ENCODE measurements at places on chromosomes 7 and 10.
A peak's percentile ranks its signal among the peaks of the same experiment; 100 is the strongest.

DNA sequence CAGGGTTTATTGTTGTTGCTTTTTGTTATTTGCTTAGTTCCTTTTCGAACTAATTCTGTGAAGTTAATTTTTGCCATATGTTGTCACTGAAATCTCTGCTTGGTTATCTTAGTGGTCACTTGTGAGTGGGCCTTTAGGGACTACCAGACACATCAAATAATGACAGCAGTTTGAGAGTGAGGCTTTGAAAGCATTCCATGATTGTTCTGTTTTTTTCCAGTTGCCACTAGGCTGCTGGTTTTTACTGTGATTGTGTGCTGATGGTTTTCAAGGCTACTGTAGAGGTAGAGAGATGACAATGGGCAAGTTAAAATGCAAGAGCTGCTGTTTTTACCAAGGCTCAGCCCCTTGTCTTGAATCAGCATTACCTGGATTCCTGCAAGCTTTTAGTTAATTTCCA, 20.0 kb downstream of the SEPTIN7 start:
- no peak for DNase-seq

DNA sequence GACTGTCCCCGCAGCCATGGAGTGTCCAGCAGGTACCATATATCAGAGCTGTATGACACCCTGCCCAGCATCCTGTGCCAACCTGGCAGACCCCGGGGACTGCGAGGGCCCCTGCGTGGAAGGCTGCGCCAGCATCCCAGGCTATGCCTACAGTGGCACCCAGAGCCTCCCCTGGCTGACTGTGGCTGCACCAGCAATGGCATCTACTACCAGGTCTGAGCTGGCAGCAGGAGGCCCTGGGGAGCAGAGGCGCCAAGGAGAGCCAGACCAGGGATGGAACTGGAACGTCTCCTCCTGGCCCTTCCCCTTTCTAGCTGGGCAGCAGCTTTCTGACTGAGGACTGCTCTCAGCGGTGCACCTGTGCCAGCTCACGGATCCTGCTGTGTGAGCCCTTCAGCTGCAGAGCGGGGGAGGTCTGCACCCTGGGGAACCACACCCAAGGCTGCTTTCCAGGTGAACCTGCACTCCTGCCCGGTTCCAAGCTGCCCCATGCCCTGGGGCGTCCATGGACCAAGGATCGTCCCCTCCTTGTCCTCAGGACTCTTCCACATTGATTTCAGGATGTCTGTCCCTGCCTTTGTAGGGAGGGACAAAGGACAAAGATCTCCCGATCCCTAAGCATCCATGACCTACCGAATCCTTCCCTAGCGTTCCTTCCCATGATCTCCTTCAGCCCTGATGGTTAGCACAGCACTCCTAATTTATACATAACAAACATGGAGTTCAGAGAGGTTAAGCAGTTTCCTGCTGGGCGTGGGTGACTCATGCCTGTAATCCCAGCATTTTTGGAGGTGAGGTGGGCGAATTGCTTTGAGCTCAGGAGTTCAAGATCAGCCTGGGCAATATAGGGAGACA, 33.3 kb downstream of the EPHB4 start:
- DNase-seq = no peak

DNA sequence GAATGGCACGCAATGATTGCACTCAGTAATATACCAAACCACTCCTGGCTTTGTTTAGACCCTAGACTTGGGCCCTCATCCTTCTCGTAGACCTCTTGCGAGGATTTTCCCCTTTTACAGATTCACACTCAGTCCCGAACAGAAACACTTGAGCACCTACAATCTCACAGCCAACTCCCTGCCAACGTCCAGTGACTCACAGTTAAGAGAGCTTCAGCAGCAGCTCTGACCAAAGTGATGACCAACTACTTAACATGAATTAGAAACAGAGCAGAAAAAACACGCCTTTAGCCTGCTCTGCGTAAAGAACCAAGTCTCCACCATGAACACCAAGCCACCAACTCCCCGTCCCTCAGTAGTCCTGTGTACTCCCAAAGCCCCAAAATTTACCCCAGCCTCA, 2.2 kb downstream of the DNAJC30 start:
- no peak for DNase-seq

GRCh38 chr10:44240584-44241205, 144.2 kb downstream of the CXCL12 start:
- no peak for DNase-seq

DNA sequence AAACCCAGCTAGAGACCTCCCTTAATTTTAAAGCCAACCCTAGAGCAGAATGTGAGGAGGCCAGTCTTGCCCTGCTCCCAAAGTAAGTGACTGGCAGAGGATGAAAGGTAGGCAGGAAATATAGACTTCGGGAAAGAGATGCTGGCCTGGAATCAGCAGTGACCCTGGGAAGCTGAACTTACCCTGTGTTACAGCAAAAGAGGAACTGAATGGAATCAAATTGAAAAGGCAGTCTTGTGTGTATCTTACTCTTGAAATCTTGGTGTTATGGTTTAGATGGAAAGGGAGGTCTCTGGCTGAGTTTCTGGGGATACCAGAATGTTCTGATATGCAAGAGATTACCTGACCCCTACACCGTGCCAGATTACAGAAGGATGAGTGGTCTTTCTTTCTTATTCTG, 7.9 kb upstream of the CFAP43 start:
- no peak for DNase-seq

- DNase-seq = no peak
Observed at GRCh38 chr7:101466871-101467270, 104.2 kb downstream of the COL26A1 start.

GRCh38 chr10:63528084-63528744, 7.0 kb downstream of the REEP3 start:
- no peak for DNase-seq

DNA sequence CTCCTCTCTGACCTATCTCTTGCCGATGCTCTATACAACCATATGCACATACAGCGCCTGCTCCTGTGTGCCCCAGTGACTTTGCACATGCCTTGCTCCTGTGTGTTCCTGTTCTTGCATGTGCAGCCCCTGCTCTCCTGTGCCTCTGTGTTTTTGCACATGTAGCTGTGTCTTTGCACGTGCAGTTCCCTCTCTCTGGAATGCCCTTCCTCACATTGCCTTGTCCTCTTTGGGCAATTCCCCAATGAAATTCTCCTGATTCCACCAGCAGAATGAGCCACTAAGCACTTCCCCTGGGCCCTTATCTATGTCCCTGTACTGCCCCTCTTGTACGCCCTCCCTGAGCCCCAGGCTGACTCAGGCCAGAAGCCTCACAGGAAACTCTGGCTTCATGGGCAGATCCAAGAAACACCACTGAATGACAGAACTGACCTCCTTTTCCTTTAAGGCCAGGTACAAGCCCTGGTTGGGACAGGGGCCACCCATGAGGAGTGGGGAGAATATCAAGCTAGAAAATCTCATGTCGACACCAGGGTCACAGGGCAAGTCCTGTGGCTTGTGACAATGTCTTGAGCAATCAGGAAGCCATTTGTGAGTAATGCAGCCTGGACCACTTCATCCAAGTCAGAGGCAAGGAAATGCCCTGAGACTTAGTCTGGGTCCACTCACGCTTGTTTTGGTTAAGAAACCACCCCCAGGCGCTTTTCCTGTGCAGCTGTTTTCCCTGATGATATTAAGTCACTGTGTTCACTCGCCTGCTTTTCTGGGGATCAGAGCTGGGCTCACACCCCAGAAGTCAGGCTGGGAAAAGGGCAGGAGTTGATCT, 1.9 kb upstream of the ARHGAP22 start:
- DNase-seq = no peak

DNA sequence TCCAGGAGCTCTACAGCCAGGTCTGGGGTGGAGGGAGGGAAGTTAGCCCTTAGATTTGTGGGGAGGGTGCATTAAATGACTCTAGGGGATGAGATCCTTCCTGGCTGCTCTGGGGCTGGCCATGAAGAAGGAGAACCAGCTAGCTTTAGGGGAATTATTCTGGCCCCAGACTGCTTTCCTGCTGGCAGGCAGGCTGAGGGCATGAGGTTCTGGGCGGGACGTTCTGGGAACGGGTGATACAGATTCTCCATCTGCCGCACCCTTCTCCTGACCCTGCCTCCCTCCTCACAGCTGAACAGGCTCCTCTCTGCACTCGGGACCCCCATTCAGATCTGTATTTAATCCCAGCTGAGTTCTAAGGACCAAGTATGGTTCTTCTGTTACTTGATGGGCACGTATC, 23.9 kb downstream of the GOLGA7B start:
- no peak for DNase-seq

- DNase-seq = no peak
Observed at GRCh38 chr10:86265236-86265894, 101.2 kb downstream of the GRID1 start.

DNA sequence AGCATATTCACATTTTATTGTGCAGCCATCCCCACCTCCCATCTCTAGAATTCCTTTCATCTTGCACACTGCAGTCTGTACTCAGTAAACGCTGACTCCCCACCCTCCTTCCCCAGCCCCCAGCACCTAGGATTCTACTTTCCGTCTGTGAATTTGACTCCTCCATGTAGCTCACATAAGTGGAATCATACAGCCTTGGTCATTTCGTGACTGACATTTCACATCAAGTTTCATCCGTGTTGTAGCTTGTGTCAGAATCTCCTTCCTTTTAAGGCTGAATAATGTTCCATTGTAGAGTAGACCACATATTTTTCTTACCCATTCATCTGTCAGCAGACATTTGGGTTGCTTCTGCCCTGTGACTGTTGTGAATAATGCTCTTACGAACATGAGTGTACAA, 26.2 kb upstream of the TCERG1L start:
- DNase-seq = no peak

GRCh38 chr7:115070311-115070710, 148.4 kb downstream of the MDFIC start:
- DNase-seq = no peak

DNA sequence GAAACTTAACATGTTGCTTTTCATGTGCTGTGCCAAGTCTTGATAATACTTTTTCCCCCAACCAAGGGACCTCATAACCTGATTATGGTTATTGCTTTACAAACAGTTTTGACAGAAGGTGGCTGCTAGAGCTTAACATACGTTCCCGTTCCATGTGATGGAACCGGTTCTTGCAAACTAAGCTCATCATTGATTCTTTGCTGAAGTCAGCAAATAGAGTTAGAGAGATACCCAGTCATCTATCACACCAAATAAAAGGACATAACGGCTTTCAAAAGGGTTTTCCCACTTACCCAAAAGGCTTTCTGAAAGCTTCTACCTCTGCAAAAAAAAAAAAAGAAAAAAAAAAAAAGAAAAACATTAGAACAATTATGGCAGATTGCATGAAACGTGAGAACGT, 230.3 kb upstream of the MDFIC start:
- DNase-seq = no peak

DNA sequence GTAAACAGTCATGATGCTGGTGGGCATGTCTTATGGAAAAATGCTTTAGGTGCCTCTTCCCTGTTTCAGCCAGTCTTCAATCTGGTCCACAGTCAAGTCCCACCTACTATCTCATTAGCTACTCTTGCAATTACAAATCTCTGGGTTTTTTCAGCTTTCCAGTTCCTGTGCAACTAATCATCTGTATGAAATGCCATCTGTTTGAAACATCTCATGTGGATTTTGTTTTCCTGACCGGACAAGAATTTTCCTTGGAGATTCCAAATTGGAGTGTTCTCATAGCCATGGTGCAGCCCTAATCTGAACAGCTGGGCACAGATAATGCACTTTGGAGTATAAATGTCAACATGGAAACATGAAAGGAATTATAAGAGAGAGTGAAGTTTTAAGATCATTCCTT, 41.3 kb upstream of the CALN1 start:
- no peak for DNase-seq

- no peak for DNase-seq
Observed at GRCh38 chr7:35781200-35781701, 19.6 kb upstream of the SEPTIN7 start.

- DNase-seq = peak; percentile 46
Observed at GRCh38 chr10:69901628-69902505, 100.2 kb downstream of the COL13A1 start.

DNA sequence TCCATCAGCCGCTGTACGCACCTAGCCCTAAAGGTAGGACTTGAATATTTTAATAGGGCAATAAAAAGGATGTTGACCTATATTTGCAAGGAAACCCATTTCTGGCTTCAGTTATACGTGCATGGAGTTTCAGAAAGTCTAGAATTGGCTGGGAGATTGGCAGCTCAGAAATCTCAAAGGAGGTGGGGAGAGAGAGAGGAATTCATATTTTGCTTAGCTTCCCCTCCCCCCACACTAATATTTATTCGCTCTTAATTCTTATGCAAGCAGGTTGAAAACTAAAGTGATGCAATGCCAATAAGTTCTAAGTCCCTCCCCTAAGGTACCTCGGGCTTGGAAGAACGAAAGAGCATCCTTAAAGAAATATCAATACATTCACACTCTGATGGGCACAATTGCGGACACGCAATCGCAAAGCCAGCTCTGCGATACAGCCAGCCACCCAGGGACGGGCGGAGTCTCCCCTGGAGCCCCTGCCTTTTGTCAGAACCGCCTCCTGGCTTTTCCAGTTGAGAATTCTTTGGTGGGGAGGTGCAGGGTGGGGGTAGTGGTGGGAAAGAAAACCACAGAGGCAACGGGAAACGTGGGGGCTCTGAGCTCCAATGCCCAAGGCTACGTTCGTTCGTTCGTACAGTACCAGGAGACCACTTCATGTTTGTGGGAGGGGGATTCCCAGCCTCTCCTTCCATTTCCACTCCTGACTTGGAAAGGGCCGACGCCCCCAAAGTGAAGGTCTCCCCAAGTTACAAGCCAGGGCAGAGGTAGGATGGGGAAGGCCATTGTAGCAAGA, 1.3 kb downstream of the SHH start:
- DNase-seq = no peak

- DNase-seq = no peak
Observed at GRCh38 chr10:70462349-70462984, 16.1 kb upstream of the PALD1 start.

- no peak for DNase-seq
Observed at GRCh38 chr10:60176925-60177324, 212.8 kb downstream of the ANK3 start.

- no peak for DNase-seq
Observed at GRCh38 chr7:136741941-136742340, 126.5 kb upstream of the CHRM2 start.

DNA sequence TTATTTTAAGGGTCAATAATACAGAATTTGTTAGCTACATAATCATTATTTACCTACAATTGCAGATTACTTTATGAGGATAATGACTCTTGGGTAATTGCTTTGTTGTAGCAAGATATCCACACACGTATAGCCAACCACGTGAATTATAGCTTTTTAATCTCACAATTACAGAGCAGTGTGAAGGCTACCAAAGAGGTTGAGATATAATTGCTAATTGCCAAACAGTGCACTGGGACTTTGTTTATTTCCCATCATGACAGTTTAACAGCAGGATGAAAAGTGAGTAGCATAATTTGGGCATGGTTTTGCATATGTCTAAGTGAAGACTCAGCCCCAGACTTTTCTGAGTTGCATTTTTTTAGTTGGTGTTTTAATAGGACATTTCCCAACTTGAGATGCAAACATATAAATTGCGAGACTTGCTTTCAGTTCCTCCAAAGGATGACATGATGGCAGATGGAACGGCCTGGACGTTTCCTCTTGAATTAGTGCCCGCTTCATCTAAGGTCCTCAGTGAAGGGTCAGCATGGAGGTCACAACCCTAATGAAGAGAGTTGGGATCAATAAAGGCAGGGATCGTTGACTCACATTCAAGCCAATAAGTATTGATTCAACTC, 180.7 kb upstream of the GPR26 start:
- DNase-seq = no peak

- DNase-seq = no peak
Observed at GRCh38 chr7:102913826-102914225, 1.0 kb downstream of the LRRC17 start.

- DNase-seq = no peak
Observed at GRCh38 chr10:132183046-132183445, 3.7 kb upstream of the DPYSL4 start.

Measured in GM19239 (cell line).